ENCODE measurements at places on chromosomes 6 and 20. TPM values are rescaled to one million over a fixed set of nuclear protein-coding genes. Genes with fewer than 3 reads are reported as not detected.

ECT2L gene
- 0.31 TPM for total RNA-seq

MATN4 gene
- total RNA-seq = 1.1 TPM

PRL gene
- not detected for total RNA-seq

NRM gene
- 5.2 TPM for total RNA-seq

CLPSL2 gene
- not detected for total RNA-seq

OPN5 gene
- total RNA-seq = not detected

TMC2 gene
- total RNA-seq = not detected

RAET1L gene
- 3.3 TPM for total RNA-seq

Measured in tongue (tissue), 3 donors.